ENCODE measurements at places on chromosomes 1 and 21.

- no peaks in the 10 kb centered on the region for H3K27me3 ChIP-seq
- H3K27ac ChIP-seq = no peak overlapping the region
- H3K4me3 ChIP-seq = no peak overlapping the region
- DNase-seq = no peak
- H3K4me1 ChIP-seq = no peaks in the 10 kb centered on the region
Measured at GRCh38 chr1:192522673-192523072, 52.9 kb upstream of the RGS1 start.

GRCh38 chr1:246609632-246610031, 43.4 kb downstream of the CNST start:
- peaks cover 9% of the 10 kb centered on the region for H3K4me1 ChIP-seq
- no peaks in the 10 kb centered on the region for H3K36me3 ChIP-seq

DNA sequence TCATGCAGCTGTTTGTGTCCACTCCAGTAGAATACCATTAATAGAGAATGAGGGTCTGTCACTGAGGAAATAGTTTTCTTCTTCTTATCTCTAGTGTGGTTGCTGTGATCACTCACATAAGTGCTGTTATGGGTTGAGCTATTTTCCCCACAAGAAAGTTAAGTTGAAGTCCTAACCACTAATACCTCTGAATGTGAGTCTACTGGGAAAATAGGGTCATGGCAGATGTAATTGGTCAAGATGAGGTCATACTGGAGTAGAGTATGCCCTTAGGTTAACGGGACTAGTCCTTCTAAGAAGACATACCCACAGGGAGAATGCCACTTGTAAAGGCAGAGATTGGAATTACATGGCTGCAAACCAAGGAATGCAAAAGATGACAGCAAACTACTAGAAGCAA, 70.5 kb upstream of the COL24A1 start:
- no peak overlapping the region for H3K27ac ChIP-seq
- H3K4me1 ChIP-seq = no peaks in the 10 kb centered on the region
- no peak for DNase-seq
- no peak overlapping the region for H3K4me3 ChIP-seq

- peak within 1 kb of the TSS; percentile 2 for H3K4me3 ChIP-seq
- no peak within 1 kb of the TSS for H3K27ac ChIP-seq
- H3K4me1 ChIP-seq = peaks cover 19% of the 10 kb centered on the region
- no peaks in the 10 kb centered on the region for H3K36me3 ChIP-seq
- H3K27me3 ChIP-seq = peaks cover 100% of the 10 kb centered on the region
Measured at GRCh38 chr1:46489638-46490405, at the start of gene DMBX1. TSS of gene DMBX1 (plus strand) at chr1:46489836. CDS start at chr1:46507011, 17,175 bp downstream.
